Stromal cell of bone marrow (primary cell): ENCODE measurements at places on chromosomes 16 and 17.

DNA sequence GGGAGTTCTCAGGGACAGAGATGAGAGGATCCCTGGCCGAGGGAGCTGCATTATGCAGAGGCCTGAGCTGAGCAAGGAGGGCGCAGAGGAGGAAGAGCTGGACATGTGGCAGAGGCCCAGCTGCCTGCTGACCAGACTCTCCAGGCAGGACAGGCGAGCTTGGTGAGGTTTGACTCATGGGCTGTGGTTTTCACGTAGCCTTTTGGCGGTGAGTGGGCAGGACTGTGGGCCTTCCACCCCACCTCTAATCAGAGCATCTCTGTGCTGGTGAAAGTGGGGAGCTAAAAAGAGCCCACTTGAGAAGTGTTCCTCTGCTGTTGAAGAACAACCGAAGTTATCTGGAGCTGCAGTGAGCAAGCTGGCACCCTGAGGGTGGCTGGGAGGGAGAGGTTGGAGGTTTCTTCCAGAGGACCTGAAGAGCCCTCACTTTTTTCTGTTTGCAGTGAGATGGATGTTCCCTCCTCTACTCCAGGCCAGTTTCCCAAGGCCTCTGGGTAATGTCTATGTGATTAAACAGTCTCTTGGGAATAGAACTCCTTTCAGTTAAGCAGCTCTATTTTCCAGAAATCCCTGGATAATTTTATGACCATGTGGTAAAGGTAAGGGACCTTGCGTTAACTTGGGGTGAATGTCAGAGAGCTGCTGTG is 11.9 kb downstream of the EPN2 start:
- DNase-seq = peak; percentile 79

GRCh38 chr17:60526726-60527125 is 684 bp upstream of the APPBP2 start:
- no peak for DNase-seq

- DNase-seq = peak; percentile 35
Observed at GRCh38 chr17:71995590-71995989, 125.2 kb upstream of the SOX9 start.

DNA sequence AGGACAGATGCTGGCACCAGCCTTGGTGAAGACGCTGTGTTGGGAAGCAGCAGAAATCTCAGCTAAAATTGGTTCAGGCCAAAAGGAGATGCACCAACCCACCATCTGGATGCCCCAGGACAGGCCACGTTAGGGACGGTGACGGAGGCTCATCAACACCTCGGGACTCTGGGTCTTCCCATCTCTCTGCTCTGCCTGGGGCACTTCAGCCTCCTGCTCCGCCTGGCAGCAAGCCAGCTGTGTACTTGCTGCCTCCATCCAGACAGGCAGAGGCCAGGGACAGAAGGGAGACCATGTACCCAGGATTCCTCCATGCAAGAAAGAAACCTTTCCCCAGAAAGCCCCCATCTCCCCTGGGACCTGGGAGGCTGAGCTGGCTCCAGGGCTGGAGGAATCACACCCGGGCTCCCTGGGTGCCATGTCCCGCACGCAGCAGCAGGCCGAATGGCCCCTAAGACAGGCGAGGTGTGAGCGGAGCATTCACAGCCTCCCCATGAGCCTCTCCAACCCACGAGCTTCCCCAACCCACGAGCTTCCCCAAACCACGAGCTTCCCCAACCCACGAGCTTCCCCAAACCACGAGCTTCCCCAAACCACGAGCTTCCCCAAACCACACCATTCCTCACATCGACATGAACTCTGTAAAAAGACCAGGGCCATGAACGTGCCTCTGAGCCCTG is 274.5 kb downstream of the C16orf95 start:
- DNase-seq = no peak

- no peak for DNase-seq
Observed at GRCh38 chr17:2510559-2510958, 1.1 kb downstream of the METTL16 start.

DNA sequence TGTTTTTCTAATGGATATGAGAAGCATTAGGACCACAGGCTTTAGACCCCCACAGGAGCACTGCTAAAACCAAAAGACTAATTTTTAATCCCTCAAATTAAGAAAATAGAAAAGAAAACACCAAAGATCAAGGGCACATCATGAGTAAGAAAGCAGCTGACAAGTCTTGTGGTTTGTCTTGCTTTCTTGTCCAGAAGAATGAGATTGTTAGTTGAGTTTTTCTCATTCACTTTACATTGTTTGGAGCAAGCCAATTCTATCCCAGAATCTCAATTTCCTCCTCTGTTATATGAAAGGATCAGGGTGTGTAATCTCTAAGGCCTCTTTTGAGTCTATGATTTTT is 899.0 kb downstream of the KCNJ2 start:
- DNase-seq = peak; percentile 38

- no peak for DNase-seq
Observed at GRCh38 chr17:15398736-15399331, 57.4 kb upstream of the TEKT3 start.

DNA sequence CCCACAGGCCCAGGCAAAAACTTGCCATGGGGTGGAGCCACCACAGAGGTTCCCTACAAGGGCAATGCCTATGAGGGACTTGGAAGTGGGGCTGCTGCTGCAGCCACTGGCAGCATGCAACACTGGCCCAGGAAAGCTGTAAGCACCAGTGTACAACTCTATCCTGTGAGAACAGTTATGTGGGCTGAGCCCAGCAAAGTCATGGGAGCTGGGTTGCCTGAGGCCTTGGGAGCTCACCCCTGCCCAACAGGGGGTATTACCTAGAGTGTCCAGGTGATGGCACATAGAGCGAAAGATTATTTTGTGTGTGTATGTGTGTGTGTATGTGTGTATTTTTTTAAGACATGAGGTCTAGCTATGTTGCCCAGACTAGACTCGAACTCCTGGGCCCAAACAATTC is 57.0 kb downstream of the TANC2 start:
- no peak for DNase-seq

DNA sequence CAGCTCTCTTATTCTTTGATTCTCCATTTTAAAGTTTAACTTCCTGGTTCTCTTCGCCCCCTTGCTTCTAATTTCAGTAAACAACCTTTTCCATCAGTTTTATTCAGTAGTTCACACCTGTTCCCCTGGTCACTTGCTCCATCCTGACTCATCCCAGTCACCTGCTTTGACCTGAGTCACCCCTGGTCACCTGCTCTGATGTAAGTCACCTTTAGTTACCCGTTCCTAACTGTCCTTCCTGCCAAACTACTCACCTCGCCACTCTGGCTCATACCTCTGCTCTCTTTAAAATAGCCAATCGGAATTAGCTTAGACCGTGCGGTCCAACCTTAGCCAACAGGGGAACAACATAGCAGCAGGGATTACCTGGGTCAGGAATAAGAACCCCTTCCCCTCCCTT is 4.7 kb upstream of the NLRC5 start:
- no peak for DNase-seq
